AG09319 (cell line): ENCODE measurements at places on chromosomes 4 and X.
A peak's percentile ranks its signal among the peaks of the same experiment; 100 is the strongest.

GRCh38 chr4:126097155-126097799, 782.5 kb downstream of the FAT4 start:
- no peak for DNase-seq

- DNase-seq, result no peak
Measured at GRCh38 chrX:70476166-70476933, 31.7 kb downstream of the DLG3 start.

GRCh38 chr4:144582105-144582850, 63.7 kb upstream of the HHIP start:
- DNase-seq, result no peak

GRCh38 chr4:154927126-154927680, 146.1 kb downstream of the RBM46 start:
- no peak for DNase-seq

DNA sequence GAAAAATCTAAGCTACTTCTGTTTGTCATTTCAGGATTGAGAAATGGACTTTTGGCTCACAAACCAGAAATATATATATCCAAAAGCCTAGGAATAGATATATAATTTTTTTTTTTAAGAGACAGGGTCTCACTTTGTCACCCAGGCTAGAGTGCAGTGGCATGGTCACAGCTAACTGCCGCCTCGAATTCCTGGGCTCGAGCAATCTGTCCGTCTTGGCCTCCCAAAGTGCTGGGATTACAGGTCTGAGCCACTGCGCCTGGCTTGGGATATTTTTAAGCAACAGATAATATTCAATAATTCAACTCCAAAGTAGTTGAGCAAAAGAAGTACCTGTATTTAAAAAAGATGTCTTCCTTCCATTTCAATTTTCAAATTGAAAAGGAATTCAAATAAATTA, 112.5 kb downstream of the C4orf51 start:
- no peak for DNase-seq

GRCh38 chr4:4440333-4441061, 53.6 kb downstream of the NSG1 start:
- DNase-seq, result no peak

DNA sequence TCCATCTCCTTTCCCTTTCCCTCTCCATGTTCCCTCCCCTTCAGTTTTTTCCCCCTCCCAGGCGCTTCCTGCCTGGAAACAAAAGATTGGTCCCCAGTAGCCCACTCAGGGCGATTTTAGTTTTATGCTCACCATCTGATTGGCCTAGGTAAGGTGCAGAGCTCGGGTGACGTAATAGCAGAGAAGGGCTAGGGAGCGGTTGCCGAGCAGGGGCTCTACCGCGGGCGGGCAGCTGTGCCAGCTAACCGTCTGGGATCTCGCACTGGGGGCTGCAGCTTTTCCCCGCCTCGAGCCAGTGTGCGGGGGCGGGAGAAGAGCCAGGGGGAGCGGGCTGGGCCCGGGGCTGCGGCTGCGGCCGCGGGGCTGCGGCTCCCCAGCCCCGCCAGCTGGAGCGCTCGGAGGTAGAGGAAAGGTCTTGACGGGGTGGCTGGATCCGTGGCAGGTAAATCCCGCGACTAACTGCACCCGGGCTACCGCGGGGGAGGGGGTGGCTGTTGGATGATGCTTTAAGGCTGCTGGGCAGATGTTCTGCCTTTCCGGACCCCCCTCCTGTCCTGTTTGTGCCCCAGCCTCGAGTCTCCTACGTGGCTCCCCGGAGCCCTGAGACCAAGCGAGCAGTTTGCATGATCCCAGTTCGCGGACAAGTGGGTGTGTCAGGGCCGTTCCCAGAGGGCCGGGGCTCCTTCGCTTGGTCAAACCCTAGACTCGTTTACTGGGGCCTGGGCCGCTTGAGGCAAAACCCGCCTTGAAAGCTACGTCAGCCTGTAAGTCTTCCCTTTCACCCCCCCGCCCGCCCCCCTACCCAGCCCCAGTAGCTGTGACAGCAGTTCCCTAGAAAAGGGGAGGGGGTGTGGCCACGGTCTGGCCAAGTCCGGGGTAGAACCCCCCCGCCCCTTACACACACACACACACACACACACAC, at the start of gene PAK3:
Gene PAK3, plus strand, starts transcription at position 218 of the 922 bp plus-strand sequence. CDS start 26,913 bp downstream, outside the sequence.
- no peak for DNase-seq

DNA sequence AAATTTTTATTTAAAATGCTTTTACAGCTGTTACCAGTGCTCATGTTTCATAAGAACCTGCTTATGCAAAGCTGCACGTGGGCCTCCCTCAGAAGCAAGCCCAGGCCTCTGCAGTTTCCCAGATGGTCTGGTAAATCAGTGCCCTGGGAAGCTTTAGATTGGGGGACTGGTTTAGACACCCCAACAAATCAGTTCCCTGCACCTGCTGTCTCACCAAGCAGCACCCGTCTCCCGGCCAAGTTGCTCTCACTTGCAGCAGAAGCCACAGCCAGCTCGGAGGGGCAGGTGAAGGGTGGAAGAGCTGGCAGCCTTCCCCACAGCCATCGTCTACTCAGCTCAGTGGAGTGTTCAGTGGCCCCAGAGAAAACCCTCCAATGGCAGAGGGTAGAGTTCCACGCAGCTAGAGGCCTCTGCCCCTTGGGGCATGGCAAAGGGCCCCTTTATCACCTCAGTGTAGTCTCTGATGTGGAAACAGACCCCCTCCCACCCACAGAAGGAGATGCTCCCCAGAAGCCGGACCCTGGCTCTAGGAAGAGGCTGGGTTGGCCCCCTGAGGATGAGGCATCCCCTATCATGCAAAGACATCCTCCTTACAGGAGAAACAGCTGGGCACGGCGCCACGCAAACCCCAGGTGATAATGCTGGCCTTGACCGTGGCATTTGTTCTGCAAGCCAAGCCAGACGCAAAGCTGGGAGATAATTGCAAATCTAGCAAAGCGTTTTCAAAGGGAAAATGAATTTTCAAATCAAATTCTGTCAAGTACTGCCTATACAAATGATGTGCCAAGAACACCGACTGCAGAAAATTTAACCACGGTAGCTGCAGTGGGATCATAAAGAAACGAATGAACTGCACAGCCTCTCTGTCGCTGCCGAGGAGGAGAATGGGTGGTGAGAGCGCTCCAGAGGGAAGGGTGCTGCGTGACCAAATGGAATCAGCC, 51.9 kb downstream of the ZFYVE28 start:
- no peak for DNase-seq

- DNase-seq, result no peak
Measured at GRCh38 chr4:149493492-149493891, 322.2 kb downstream of the IQCM start.

- no peak for DNase-seq
Measured at GRCh38 chr4:138609943-138610350, 367.8 kb upstream of the SLC7A11 start.

GRCh38 chrX:65195621-65196020, 219.4 kb upstream of the ZC4H2 start:
- DNase-seq, result no peak

DNA sequence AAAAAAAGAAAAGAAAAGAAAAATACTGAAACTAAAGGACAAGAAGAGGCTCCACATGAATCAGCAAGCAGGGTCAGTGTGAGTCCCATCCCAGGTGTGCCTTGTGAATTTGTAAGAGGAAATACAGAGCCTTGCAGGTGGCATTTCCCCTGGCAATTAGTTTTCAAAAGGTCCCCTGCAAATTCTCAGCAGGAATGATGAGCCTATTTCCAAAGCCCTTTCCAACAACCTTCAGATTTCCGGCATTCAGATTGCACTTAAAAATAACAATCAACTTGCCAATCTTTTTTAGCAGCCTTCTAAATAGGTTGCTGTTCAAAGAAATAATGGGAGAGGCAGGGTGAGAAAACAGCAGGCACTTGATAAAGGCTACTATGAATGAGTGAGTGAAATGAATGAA, 66.4 kb upstream of the OR13H1 start:
- DNase-seq, result no peak

DNA sequence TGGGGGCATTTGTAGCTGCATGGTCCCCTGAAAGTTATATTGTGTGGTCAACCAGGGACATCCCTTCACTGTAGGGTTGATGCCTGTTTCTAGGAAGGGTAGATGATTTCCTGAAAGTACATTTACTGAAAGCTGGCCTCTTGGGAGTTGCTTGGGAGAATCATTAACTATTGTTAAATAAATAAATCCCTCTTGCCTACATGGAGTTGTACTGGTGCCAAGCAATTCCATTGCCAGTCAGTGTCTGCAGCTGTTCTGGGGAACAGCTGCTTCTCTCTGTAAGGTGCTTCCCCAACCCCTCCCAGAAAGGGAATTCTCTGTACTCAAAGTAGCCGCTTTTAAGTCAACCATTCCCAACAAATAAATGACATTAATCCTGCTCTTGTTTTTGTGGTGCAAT, 51.1 kb downstream of the C4orf51 start:
- DNase-seq, result peak; percentile 34

DNA sequence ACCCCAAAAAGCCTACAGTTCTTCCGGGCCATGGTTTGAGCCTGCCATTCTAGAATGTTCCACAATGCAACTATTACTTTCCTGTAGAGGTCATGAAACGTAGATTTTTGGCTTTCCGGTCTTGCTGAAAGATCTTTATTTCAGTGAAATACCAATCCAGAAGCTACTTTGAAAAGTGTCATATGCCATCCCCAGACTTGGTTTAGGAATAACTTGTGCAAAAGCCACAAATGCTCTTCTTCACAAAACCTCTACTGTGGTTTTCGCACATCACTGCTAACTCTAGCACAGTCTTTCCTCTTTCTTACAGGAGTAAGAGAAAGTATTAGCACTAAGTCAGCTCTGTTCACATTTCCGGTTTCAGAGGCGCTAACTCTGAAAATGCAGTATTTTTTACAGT, 12.7 kb upstream of the CD40LG start:
- no peak for DNase-seq

GRCh38 chr4:78627046-78627965, 75.7 kb downstream of the ANXA3 start:
- DNase-seq, result no peak

DNA sequence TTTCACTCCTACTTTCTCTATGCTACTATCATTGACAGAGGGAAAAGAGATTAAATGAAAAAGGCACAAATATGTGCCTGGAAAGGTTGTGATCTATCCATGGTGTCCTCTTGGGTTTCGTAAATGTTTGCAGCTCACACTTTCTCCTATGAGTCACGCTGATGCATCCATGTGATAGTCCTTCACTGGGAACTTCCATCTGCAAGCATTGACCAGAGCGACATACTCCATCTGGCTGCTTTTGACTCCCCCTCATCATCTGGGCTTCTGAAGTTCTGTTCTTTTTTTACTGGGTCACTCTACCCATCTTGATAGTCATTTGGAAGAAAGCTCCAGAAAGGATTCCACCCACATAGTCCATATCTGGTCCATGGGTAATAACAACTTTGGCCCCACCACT, 84.7 kb upstream of the NDST3 start:
- DNase-seq, result no peak

- DNase-seq, result no peak
Measured at GRCh38 chrX:45267007-45267406, 66.3 kb upstream of the DIPK2B start.
